ENCODE measurements at places on chromosomes 7 and 10. TPM values are rescaled to one million over a fixed set of nuclear protein-coding genes. Genes with fewer than 3 reads are reported as not detected.

GRCh38 chr7:34655384-34655783 is 2.6 kb upstream of the NPSR1 start:
- no peak for DNase-seq

The H2AZ2 gene
- 122 TPM for total RNA-seq

The GDF2 gene
- not detected for total RNA-seq

- DNase-seq, result no peak
These were observed 4.3 kb downstream of the SVIL start for GRCh38 chr10:29630205-29631048.

DNA sequence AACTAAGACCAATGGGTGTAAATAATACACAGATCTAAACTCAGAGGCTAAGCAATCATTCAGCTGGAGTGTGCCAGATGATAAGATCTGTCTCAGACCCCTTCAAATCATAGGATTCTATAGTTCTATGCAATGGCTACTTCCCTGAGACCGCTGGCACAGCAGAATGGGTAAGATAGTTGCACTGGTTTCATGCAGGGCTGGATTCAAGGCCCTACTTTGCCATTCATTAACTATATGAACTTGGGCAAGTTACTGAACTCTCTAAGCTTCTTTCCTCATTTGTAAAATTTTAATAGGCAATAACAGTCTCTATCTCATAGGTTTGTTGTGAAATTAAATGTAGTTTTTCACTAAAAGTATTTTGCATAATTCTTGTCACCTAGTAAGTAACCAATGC is 62.0 kb downstream of the TFEC start:
- no peak for DNase-seq

The GHRHR gene
- total RNA-seq, result 1.2 TPM

The MYH16 gene
- not detected for total RNA-seq

DNA sequence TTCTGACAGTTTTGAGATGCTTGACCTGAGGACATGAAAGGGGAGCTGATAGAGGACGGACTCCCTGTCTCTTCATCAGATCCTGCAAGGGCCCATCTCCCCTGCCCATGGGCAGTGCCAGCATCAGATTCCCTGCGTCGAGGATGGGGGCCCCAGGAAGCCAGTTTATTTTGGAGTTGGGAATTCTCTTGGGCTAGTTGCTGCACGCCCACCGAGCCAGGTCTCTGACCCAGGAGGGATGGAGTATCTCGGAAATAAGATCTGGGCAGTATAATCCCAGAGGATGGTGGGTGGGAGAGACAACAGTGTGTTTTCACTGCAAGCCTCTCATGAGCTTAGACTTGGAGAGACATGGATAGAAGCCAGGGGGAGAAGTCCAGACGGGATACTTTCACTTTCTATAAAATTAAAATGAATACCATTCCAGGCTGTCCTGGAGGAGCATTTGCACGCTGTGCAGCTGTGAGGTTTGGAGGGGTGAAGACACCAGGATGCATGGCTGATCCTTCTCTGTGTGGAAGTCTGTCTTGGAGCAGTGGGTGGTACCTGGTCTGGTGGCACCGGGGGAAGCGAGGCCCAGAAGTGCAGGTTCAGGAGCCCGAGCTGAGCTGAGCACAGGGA is 25.8 kb downstream of the DOCK1 start:
- DNase-seq, result peak; percentile 56

DNA sequence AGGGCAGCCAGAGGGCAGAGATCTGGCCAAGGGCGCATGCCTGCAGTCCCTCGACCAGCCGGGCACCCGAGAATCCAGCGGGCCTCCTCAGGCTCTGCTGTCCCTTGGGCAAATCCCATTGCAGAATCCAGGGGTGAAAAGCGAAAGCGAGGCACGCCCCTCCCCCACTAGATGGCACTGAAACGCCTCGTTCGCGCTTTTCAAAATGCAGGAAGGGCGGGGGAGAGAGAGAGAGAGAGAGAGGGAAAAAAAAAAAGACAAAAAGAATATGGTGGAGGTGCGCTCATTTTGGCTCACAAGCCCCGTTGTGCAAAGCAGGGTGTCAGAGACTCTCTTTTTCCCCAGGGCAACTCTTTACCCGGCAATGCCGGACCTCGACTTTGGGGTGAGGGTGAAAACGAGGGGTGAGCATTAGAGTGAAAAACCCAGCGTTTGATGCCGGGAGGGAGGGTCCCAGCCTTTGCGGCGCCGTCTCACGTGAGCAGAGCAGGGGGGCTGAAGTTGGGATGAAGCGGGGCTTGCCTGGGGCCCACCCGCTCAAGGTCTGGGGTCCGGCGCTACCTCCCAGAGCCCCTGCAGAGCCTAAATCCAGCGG is 2.5 kb upstream of the TMEM178B start:
- no peak for DNase-seq

The CNPY1 gene
- total RNA-seq, result not detected

- no peak for DNase-seq
These were observed 429.4 kb upstream of the AKR1E2 start for GRCh38 chr10:4396401-4397283.

DNA sequence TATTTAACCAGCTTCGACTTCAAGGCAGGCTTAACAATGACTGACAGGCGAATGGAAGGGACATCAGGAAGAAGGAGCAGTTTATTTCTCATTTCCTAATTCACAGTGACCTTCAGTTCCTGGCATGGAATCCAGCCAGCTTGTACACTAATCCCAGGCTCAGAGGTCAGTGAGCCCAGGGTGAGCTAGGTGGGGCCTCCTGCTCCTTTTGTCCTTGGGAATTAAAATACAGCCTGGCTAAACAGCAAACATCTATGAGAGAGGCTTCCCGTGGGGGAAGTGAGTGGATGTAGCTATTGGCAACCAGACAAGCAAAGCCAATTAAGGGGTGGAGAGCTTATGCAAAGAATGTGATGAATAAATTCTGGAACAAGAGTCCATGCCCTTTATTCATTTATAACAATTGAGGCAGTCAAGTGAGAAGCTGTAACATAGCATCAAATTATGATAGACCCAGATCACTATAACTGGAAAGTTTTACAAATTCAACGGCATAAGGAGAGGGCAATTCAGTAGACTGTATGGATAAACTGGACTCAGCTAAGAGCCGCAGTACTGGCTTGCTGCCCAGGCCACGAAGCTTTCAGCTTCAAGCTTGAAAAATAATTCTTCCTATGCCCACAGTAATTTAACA is 57.1 kb downstream of the STK17A start:
- no peak for DNase-seq

The MNX1 gene
- total RNA-seq, result not detected

The GSDME gene
- total RNA-seq, result 43.5 TPM

DNA sequence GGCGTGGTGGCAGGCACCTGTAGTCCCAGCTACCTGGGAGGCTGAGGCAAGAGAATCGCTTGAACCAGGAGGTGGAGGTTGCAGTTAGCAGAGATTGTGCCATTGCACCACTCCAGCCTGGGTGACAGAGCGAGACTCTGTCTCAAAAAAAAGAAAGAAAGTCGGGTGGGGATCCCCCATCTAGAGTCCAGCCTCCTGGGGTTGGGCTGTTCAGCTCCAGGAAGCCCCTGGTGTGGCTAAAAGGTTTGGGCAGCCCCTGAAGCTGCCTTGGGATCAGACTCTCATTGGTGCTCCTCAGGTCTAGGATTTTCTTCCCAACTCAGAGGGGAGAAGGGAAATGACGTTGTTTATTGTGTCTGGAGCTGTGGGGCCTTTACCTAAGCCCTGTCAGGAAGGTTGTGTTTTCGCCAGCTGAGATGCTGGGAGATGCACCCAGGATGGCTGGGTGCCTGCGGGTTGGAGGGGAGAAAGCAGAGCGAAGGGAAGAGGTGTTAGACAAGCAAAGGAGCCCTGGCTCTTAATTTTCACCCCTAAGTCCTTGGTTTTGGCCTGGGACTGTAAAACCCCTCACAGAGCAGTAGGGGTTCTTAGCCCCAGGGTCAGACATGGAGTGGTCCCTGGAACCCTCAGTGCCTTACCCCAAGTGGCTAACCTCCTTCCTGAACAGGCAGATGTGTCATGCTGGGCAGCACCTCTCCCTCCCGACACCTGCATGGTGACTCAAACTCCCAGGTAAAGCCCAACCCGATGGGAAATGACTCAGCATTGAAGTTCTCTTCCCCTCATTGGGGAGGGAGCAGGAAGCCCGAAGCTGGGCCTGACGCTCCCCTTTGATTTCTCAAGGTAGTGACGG is 21.1 kb downstream of the PLAU start:
- DNase-seq, result no peak

DNA sequence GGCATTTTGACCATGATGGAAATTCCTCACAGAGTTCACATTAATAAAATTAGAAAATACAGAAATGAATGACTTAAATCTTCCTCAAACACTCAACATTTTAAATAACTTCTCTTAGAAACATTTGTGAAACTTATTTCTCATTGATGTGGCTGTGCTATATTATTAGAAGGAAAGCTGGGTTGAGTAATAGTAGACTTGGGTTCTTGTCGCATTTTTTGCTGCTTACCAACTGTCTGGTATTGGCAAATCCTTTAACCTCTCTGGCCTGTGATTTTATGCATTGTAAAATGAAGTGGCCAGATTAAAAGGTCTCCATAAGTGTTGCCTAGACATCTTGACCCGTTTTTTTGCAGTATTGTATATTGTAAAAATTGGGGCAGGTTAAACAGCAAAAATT is 66.5 kb downstream of the VPS50 start:
- DNase-seq, result no peak

The MEIG1 gene
- total RNA-seq, result not detected

The ZMIZ2 gene
- 52.2 TPM for total RNA-seq

DNA sequence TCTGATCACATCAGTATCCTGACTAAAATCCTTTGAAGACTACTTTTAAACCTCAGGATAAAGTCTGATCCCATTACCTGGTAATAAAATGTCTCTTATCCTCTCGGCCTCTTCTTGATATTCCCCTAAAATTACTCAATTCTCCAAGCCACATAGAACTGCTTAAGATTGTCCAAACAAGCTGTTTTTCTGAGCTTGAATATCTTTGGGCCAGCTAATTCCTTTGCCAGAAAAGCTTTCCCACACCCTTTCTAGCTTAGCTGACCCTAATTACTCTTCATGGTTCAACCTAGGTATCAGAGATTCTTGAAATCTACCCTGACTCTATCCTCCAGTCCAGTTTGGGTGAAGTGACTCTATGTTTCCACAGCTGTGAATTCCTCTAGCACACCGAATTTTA is 328.6 kb downstream of the CRPPA start:
- DNase-seq, result no peak

GRCh38 chr10:125629758-125630376 is 53.1 kb downstream of the TEX36 start:
- DNase-seq, result no peak

GRCh38 chr10:126905776-126906703 is 812 bp downstream of the DOCK1 start:
- DNase-seq, result peak; percentile 82

DNA sequence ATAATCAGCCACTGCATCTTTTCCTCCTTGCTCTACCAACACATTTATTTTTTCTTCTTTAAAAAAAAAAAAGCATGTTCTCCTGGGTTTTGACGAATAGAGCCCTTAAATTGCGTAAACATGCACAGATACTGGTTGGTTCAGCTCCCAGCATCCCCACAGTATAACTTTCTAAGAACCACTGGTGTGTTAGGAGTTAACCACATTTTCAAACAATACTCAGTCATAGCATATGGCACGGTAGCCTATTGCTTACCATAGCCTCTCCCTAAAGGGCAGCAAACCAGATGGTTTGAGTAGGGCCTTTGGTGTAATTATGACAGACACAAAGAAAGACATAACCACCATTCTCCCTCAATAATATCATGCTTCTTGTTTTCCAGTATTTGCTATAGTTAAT is 145.0 kb downstream of the LRRC4 start:
- no peak for DNase-seq

The SUN1 gene
- 132 TPM for total RNA-seq

DNA sequence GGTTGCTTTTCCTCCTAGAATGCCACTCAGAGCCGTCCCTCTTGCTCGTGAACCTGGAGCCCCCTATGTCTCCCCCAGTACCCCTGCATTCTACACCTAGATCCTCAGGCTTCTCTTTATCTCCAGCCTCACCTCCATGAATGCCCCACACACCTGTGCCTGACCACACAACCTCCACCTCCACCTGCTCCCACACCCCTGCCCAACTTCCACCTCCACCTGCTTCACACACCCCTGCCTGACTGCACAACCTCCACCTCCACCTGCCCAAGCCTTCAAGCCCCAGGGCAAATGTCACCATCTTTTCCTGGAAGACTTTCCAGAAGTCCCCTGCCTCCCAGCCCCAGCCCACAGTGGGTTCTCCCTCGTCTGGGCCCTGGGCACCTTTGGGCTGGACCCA is 6.9 kb upstream of the LFNG start:
- DNase-seq, result no peak

The ZPBP gene
- not detected for total RNA-seq

DNA sequence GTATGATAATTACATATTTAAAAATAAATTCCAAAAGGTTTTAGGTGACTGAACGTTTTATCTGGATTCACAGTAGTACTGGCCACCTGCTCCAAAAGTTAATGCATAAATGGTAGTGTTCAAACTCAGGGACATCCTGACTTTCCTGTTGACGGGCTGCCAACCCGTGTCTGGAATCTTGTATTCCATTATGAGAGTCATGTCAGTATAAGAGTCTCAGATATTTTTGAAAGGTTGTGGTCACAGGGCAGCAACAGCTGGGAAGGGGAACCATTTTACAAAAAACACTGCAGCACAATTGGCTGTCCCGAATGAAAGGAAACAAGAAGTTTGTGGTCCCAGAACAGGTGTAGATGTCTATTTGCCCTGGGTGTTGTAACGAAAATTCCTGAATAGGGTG is 2.8 kb downstream of the TDRD1 start:
- no peak for DNase-seq

The GIMAP5 gene
- total RNA-seq, result 13.8 TPM

The NEUROG3 gene
- not detected for total RNA-seq

The COL17A1 gene
- 0.48 TPM for total RNA-seq

GRCh38 chr10:82505009-82505408 is 630.0 kb downstream of the NRG3 start:
- DNase-seq, result no peak

DNA sequence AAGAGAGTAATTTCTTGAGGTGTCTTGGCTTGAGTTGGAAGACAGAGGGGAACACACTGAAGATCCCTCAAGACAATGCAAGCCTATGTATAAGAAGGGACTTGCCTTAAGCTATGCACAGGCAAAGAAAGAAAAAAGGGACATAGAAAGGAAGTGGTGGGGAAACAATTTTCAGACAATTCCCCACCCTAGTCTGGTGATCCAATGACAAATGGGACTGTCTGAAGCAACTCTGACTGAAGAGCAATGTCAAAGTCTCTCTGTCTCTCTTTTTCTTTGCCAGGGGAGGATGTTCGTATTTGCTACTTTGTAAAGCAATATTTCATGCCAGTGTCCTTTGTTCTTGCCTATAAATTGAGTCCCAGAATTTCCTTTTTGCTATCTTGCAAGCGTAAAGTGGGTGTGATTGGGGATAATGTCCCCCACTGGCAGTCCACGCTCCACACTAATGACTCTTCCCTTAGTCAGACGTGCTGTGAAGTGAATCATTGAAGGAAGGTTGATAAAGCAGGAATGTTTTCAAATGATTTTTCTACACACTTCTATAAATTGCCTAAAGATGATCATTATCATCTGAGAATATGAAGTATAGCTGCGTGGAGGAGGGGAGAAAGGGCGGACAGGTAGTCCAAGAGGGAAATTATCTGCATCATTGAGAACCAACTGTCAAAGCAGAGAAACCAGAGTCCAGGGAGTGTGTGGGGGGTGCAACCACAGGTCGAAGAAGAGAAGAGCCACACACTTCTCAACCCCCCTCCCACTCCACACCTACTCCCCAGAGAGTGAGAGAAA is 243.8 kb upstream of the ETV1 start:
- no peak for DNase-seq

GRCh38 chr7:37815671-37816371 is 32.6 kb upstream of the NME8 start:
- DNase-seq, result no peak

The DUSP5 gene
- total RNA-seq, result 8.5 TPM
